ENCODE measurements at places on chromosomes 3 and 15.
A peak's percentile ranks its signal among the peaks of the same experiment; 100 is the strongest.

- no peak for DNase-seq
Measured at GRCh38 chr3:115385774-115386730, 237.3 kb upstream of the GAP43 start.

GRCh38 chr15:78174401-78174800 lies 25.2 kb downstream of the IDH3A start:
- no peak for DNase-seq

DNA sequence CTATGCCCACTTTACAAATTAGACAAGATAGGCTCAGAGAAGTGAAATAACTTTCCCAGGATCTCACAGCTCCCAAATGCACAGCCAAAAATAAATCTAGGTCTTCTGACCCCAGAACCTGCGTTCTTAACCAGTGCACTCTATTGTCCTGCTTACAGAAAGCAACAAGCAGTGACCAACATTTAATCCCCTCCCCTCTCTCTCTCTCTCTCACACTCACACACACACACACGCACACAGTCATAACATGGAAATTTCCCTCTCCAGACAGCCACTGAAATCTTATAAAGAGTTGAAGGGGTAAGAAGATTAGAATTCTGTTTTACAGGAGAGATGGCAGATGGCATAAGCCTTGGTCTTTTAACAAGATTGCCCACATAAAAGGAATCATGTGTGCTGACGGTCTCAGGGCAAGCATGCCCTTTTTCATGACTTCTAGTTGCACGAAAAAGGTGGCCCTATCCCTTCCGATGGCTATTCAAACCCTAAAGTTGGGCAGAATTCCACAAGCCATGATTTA lies 29.4 kb downstream of the EOGT start:
- DNase-seq: no peak

DNA sequence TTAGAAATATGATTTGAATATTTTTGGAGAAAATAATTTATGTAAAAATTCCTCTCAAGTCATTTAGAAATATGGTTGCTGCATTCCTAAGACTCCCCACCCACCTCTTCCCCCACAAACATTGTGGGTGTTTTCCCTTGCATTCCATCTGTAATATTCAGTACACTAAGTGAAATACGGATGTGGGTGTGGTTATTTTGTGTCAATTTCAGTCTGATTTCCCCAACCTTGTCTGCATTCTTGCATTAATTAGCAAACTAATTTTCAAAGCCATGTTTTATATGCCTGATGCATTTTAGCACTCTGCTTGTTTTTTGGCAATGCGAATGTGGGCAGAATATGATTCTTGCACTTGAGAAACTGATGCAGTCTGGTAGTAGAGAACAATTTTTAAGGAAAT lies 408.3 kb upstream of the RGMA start:
- DNase-seq: no peak

- no peak for DNase-seq
Measured at GRCh38 chr3:78642226-78643035, 1125.4 kb downstream of the ROBO1 start.

DNA sequence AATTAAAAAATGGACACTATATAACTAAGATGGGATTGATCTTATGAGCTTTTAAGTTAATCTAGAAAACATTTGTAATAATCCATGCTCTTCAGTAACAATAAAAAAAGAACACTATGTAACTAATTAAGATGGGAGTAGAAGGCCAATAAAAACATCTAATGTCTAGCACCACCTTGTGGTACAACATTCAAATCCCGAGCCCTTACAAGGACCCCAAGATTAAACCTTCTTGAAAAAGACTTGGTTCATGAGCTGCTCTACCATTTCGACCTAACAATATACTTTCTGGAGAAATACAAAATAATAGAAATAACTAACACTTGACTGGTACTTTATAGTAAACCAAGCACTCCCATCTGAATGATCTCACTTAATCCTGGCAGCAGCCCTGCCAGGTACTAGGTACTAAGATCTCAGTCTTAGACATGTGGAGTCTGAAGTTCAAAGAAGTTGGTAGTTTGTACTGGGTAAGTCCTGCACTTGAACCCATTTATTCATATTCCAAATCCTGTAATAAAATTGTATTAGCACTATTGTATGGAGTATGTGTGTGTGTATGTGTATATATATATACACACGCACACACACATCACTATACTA lies 21.8 kb downstream of the METTL6 start:
- no peak for DNase-seq

GRCh38 chr3:190773948-190774347 lies 88.5 kb downstream of the GMNC start:
- no peak for DNase-seq

DNA sequence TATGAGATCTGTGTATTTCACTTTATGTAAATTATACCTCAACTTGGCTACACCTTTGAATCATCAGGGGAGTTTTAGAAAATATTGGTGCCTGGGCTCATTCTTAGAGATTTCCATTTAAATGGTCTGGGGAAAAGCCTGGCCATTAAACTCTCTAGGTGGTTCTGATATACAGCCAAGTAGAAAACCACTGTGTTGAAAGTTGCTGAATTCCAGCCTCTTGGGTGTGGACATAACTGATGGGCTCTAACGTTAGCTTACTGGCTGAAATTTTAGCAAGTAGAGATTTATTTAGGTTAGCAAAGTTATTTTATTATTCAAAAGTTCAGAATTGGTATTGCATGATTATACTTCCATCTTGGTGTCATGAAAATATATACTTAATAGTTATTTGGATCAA lies 84.1 kb downstream of the ATG7 start:
- DNase-seq: no peak

- no peak for DNase-seq
Measured at GRCh38 chr3:166734734-166735133, 645.4 kb downstream of the ZBBX start.

DNA sequence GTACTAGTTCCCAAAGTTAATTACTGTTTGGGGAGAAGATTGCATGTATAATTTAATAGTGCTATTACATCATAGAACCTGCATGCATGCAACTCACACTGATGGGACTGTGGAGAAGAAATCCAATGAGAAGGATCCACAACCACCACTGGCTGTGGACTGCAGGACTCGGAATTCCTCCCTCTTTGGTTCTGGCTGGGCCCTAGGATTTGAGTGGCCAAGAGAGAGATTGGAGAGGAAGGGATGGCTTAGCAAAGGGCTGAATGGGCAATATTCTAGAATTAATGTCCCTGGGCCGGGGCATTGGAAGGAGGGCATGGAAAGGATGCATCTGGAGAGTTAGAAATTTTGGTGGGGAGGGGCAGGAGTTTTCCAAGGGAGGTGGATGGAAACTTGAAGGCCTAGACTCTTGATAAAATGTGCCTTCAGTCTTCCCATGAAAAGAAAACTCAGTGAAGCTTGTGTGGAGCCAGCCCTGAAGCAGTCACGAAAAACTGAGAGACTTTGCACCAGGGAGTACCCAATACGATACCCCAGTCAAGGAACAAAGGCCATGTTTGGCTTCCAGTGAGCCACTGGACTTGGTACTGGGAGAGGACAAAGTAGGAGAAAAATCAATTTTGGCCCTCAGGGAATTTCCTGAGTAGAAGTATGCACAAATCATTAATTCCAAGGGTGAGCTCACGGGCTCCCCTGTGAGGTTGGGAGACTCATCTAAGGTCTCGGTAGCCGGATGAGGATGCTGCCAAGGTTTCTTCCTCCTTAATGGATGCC lies 31.4 kb upstream of the TPM1 start:
- DNase-seq: no peak

GRCh38 chr3:50274371-50275104 lies 4.3 kb upstream of the LSMEM2 start:
- DNase-seq: peak; percentile 72
